ENCODE measurements at places on chromosomes 4 and X. TPM values are rescaled to one million over a fixed set of nuclear protein-coding genes. Genes with fewer than 3 reads are reported as not detected.

PRRG1 gene
- total RNA-seq, result not detected

SPACA5 gene
- total RNA-seq, result not detected

- no peak overlapping the region for H3K4me3 ChIP-seq
- H3K27ac ChIP-seq, result no peak overlapping the region
- no peaks in the 10 kb centered on the region for H3K4me1 ChIP-seq
- peaks cover 2% of the 10 kb centered on the region for H3K27me3 ChIP-seq
- no peak for DNase-seq
Measured at GRCh38 chr4:2064276-2064991, 5.3 kb downstream of the NAT8L start.

DNA sequence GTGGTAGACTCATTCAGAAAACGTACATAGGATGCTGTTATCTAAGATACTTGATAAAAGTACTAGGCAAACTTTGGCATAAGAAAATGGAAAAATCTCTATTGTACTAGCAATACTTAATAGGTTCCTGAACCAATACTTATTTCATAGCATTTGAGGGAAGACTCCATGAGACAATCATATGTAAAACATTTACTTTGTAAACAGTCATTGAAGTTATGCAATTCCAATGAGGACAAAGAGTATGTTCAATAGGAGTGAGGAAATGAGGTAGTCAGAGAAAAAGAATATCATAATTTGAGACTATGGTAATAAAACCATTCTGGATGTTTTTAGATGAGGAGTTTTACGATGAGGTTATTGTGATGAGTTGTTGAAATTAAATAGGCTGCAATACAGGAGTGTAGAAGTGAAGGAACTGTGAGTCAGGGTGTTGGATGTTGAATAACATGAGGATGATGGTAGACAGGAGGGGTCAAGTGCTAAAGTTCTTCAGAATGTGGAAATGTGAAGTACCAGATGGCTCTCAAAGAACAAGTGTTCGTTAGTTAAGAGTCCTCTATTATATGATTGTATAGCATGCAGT is 397.9 kb downstream of the PPP3CA start:
- no peak overlapping the region for H3K4me3 ChIP-seq
- no peaks in the 10 kb centered on the region for H3K36me3 ChIP-seq
- peaks cover 9% of the 10 kb centered on the region for H3K27me3 ChIP-seq
- no peak for DNase-seq
- H3K4me1 ChIP-seq, result no peaks in the 10 kb centered on the region

- H3K27ac ChIP-seq, result no peak overlapping the region
- H3K4me3 ChIP-seq, result no peak overlapping the region
- H3K36me3 ChIP-seq, result no peaks in the 10 kb centered on the region
- DNase-seq, result no peak
- H3K4me1 ChIP-seq, result no peaks in the 10 kb centered on the region
Measured at GRCh38 chr4:122875949-122876348, 46.4 kb downstream of the NUDT6 start.

DNA sequence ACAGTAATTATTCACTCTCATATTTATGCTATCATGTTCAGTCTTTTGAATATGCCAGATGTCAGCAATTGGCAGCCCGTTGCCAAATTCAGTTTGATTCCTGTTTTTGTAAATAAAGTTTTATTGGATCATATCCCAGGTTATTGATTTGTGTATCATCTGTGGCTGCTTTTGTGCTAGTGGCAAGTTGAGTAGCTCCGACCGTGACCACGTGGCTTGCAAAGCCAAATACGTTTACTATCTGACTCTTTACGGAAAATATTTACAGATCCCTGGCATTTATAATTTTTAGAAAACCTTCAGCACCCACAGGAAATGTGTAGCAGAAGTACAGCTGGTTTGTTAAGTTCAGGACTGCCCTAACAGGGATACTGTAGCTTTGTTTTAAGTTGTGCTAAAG is 67.4 kb downstream of the VCX2 start:
- H3K36me3 ChIP-seq, result no peaks in the 10 kb centered on the region
- H3K4me1 ChIP-seq, result no peaks in the 10 kb centered on the region
- no peaks in the 10 kb centered on the region for H3K27me3 ChIP-seq
- no peak for DNase-seq
- H3K27ac ChIP-seq, result no peak overlapping the region

GRCh38 chrX:126701380-126701779 is 118.1 kb upstream of the PRR32 start:
- H3K4me3 ChIP-seq, result no peak overlapping the region
- no peaks in the 10 kb centered on the region for H3K4me1 ChIP-seq
- DNase-seq, result no peak
- no peak overlapping the region for H3K27ac ChIP-seq
- H3K36me3 ChIP-seq, result no peaks in the 10 kb centered on the region

- no peak overlapping the region for H3K27ac ChIP-seq
- no peak for DNase-seq
- H3K4me3 ChIP-seq, result no peak overlapping the region
- H3K36me3 ChIP-seq, result no peaks in the 10 kb centered on the region
Measured at GRCh38 chrX:88621278-88621677, 125.7 kb upstream of the CPXCR1 start.
